ENCODE measurements at places on chromosomes 16 and 17.

- peak; percentile 59 for DNase-seq
These were observed 19.7 kb downstream of the GOSR2 start for GRCh38 chr17:46942441-46943217.

- no peak for DNase-seq
These were observed 171.1 kb downstream of the SALL1 start for GRCh38 chr16:50979806-50980620.

- no peak for DNase-seq
These were observed 453.8 kb upstream of the HSBP1 start for GRCh38 chr16:83354015-83354414.

DNA sequence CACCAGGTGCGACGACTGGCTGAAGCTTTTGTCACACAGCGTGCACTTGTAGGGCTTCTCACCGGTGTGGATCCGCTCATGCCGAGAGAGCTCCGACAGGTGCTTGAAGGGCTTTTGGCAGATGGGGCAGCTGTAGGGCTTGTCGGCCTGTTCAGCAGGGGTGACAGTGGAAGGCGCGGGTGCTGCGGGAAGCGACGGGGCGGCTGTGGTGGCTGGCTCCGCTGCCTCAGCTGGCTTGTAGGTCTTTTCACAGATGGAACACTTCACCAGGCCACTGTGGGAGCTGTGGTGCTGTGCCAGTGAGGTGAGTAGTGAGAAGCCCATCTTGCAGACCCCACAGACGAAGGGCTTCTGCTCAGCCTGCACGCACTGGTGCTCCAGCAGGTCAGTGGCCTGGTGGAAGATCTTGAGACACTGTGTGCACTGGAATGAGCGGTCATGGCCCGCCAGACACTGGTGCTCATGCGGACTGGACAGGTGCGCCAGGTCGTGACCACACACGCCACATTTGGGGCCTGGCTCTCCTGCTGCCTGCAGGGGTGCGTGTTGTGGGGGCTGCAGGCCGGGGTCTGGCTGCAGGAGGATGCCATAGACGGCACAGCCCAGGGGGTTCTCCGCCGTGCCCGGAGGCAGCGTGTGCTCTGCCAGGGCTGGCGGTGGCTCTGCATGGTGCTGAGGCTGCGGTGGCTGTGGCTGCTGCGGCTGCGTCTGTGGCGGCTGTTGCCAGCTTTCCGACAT is 2.8 kb downstream of the ZNF319 start:
- no peak for DNase-seq

DNA sequence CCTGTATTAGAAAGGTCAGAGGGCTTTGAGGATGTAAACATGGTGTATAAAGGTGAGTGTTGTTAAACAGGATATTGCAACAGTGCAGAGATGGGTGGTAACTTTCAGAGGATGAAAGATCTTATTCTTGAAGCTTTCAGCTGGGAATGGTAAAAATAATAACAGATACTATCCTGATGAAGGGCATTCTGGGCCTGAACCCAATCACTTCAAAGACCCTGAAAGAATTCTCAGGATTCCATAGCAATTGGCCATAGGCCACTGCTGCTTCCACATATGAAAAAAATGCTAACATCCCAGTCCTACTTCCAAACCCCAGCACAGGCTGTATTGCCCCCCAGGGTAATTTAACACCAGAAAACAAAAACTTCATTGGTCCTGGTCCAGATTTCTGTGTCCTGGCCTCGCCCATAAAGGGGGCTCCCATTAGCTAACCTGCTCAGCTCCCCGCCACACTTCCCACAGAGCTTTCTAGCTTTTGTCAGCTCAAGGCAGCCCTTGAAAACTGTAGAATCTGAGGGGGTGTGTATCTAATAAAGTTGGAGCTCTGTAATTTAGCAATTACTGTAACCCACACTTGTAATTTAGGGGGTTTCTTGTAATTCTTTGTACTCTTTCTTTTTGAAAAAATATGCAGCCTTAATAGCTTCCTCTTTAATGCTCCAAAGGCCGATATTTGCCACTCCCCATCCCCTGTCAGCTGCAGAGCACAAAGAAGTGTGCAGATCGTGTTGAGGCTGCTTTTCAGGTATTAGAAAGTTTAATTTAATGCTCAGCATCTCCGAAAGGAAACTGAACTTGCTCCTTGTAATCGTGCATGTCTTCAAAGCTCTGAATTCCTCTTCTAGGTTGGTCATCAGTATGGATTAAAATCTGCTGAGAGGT is 371.5 kb downstream of the SEC14L1 start:
- no peak for DNase-seq

- DNase-seq: no peak
These were observed 41.2 kb downstream of the RAB11FIP3 start for GRCh38 chr16:466651-467050.

- DNase-seq: no peak
These were observed 127.9 kb upstream of the CDH11 start for GRCh38 chr16:65249768-65250167.

DNA sequence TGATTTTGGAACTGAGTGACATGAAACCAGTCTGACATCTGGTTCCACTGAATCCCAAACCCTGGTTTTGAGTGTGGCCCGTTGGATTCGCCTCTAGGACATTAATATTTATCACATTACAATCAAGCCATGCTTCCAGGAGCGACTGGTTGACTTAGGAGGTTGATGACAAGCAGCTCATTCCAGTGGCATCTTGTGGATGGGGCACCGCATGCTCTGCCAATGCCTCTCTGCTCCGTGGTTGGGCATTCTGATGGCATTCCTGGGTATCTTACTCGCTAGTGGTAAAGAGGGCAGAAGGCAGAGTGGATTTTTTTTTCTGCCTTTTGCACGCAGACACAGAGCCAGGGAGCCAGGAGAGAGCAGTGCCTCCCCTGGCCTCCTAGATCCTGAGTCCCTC is 31.4 kb downstream of the CACNG4 start:
- no peak for DNase-seq

DNA sequence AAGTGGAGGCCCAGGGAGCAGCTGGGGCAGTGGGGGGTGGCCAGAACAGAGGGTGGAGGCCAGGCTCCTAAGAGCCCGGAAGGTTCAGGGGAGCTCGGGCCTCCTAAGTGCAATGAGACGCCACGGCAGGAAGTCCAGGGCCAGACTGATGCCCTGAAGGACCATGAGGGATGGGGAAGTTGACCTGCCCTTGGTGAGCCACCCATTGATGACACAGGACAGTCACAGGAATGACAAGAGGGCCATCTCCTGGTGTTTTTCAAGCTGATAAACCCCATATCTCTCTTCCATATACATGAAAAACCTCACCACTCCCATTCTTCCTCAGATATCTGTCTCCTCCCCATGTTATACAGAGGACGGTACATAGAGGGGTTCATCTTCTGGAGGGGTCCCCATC is 5.8 kb upstream of the MRPL58 start:
- no peak for DNase-seq

GRCh38 chr16:20104563-20105183 is 31.0 kb upstream of the GPR139 start:
- DNase-seq: no peak

- DNase-seq: no peak
These were observed 96.4 kb upstream of the C16orf82 start for GRCh38 chr16:26970292-26970691.

DNA sequence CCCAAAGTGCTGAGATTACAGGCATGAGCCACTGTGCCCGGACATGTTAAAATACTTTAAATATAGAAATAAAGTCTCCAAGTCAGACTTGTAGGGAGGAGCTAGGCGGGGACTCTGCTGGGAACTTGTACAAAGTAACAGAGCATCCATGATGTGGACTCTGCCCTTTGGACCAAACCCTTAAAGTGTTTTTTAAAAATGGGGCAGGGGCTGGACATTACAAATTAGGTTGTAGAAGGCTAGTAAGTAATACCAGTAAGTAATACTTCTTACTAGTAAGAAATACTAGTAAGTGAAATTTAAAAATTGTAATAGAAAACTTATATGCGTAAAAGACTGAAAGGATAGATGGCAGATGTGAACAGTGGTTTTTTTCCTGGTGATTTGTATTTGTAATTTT is 9.7 kb upstream of the SPATA32 start:
- DNase-seq: no peak

GRCh38 chr17:15490634-15491261 is 23.3 kb upstream of the CDRT4 start:
- DNase-seq: peak; percentile 68

- DNase-seq: no peak
These were observed 775 bp downstream of the PRPSAP2 start for GRCh38 chr17:18858567-18859245.

DNA sequence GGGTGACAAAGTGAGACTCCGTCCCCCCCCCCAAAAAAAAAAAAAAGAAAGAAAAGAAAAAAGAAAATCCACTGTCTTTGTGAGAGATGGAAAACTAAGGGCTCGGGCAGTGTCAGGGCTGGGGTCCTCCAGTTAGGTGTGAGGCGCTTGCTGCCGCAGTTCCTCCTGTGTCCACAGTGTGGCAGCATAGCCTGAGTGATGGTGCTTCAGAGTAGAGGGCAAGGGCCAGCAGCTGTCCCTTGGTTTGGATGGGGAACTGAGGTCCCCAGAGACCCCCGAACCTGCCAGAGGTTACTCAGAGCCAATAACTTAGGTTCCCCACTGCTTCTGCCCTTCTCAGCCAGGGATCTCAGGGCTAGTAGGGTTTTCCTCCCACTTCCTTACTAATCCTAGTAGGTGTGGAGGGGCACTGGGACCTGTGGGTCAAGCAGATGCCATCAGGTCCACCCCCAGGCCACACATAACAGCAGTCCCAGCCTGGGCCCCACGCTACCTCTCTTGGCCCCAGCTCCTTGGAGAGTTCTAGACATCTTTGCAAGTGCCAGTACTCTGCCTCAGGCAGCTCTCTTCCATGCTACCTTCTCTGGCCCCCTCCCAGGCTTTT is 7.9 kb upstream of the LLGL1 start:
- peak; percentile 42 for DNase-seq

- DNase-seq: no peak
These were observed 35.8 kb downstream of the LITAF start for GRCh38 chr16:11550791-11551498.

DNA sequence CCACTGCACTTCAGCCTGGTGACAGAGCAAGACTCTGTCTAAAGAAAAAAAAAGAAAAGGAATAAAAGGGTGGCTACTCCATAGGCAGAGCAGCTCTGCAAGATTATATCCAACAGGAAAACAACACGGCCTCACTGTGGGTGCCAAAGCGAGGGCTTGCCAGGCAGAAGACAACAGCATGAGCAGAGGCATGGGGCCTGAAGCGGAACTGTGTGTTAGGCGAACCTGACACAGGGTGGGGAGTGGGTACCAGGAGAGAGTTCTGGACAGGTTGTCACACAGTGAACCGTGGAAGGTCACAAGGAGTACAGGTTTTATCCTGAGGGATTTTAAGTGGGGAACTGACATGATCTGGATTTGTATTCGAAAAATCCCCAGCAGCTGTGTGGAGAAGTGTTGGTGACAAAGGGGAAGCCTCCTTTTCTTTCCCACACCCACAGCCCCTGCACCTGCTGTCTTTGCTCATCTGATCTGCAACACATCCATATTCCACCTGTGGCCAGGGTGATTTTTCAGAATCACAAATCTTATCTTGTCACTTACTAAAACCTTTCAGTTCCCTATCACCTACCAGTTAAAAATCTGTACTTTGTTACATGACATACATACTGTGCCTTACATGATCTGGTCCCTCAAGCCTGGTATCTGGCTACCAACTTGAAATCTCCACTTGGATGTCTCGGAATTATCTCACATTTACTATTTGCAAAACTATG is 23.2 kb upstream of the ARHGAP17 start:
- DNase-seq: no peak

GRCh38 chr16:70789595-70790447 is 11.1 kb downstream of the VAC14 start:
- DNase-seq: no peak

DNA sequence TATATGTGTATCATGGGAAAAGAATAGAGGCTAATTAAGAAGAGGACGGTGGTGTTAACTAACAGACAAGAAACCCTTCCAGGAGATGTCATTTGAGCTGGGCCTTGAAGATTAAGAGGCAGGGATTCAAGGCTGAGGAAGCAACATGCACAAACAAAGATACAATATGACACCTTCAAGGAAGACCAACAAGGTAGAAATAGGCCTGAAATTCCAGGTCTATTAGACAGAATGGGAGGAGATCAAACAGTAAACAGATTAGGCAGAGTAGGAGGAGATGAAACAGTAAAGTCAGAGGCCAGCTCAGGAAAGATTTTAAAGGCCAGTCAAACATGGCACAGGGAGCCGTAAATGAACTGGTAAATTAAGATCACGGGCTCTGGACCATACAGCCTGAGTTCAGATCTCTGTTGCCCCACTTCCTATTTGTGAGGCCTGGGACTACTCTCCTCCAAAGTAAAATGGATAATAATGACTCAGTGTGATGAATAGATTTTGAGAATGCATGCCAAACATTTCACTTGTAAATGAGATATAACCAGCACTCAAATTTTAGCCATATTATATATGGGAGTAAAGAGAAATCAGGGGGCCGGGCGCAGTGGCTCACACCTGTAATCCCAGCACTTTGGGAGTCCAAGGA is 38.9 kb downstream of the USP31 start:
- DNase-seq: no peak

GRCh38 chr17:40058186-40058784 is 4.1 kb upstream of the MED24 start:
- DNase-seq: no peak

DNA sequence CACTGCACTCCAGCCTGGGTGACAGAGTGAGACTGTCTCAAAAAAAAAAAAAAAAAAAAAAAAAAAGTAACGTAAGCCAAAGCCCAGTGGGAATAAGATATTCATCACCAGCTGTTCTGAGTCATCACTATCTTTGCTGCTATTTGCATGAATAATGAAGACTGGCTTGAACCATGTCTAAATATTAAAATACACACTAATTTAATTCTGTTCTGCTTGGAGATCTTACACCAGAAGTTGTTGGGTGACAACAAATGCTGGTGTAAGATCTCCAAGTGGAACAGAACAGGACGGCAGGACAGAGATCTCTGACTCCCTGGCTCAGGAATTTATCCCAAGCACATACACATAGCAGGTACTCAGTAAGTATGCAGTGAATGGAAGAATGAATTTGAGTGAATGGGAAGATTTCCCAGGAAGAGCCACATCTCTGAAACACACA is 19.6 kb downstream of the DNAH17 start:
- DNase-seq: peak; percentile 36

GRCh38 chr17:16281351-16281750 is 64.3 kb downstream of the PIGL start:
- peak; percentile 78 for DNase-seq

- no peak for DNase-seq
These were observed 4.1 kb upstream of the MSLN start for GRCh38 chr16:756428-756827.

GRCh38 chr17:62625184-62625869 is 2.1 kb upstream of the MRC2 start:
- no peak for DNase-seq
